Osteoblast (primary cell): ENCODE measurements at places on chromosomes 12 and 14.

DNA sequence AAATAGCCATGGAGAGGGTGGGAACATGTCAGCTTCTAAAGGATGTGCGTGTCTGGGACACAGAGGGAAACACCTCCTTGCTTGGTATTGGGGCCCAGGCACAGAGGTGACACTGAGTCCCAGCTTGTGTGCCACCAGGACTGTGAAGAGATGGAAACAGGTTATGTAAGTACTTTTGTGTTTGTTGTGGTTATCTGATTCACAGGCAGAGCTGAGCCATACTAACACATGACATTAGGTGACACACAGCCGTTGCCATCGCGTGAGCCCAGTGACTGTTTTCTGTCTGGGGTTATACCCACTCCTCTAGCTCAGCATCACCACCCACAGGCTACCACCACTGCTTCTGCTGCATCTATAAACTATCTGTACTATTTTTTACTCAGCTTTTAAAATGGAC, 12.1 kb upstream of the FLVCR2 start:
- DNase-seq = no peak

DNA sequence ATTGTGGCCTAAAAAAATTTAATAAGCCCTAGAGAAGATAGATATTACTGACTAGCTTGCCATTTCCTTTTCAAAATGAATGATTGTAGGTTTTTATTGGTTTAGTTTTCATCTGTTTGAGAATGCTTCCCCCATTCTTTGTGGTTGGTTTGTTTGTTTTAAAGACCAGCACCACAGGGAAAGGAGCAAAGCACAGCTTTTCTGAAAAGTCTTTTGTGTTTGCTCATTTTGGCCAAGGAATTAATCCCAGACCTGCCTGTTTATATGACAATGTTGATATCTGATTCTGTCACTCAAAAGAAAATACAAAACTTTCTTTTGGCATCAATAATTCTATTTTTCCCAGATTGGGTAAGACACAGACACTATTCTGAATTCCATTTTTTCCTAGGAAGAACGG, 312.5 kb upstream of the FLRT2 start:
- DNase-seq = no peak

GRCh38 chr12:50275556-50275955, 7.8 kb downstream of the LIMA1 start:
- no peak for DNase-seq

GRCh38 chr12:58301038-58301729, 359.8 kb downstream of the ATP23 start:
- DNase-seq = no peak

GRCh38 chr14:77271113-77271710, at the start of gene NGB:
NGB (minus strand) TSS chr14:77271206; CDS start chr14:77270937, 269 bp downstream.
- peak; percentile 47 for DNase-seq

GRCh38 chr14:22797017-22797917, 18.0 kb downstream of the SLC7A7 start:
- no peak for DNase-seq

DNA sequence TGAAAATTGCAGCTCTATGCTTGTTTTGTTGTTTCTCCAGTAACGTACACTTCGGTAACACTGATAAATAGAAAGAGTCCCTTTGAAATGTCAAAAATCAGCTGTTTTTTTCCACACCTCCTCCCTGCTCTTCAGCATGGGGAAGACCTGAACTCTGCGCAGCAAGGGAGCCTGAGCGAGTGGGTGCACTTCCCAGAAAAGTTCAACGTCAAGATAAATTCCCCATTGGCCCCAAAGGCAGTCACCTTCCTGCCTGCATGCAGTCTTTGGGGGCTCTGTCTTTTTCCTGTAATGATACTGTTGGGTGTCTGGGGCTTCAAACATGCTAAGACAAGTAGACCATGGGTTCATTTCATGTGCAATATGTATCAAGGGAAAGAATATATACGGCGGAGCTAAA, 8.8 kb upstream of the FOXG1 start:
- DNase-seq = no peak

DNA sequence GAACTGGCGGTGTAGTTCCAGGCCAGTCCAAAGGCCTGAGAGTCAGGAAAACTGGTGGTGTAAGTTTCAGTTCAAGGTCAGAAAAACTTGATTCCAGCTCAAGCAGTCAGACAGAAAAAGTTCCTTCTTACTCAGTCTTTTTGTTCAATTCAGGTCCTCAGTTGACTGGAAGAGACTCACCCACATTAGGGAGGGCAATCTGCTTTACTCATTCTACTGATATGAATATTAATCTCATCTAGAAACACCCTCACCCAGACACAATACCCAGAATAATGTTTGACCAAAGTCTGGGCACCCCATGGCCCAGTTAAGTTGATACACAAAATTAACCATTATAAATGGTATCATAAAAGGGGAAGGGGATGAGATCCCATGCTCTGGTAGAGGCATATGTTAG, 50.1 kb upstream of the LTA4H start:
- peak; percentile 3 for DNase-seq

GRCh38 chr12:6533923-6534694, at the start of gene GAPDH:
GAPDH (plus strand) TSS chr12:6534517; CDS start chr12:6534833, 316 bp downstream.
- DNase-seq = peak; percentile 97

- DNase-seq = no peak
These were observed 23.2 kb downstream of the HAL start for GRCh38 chr12:95972832-95973456.

GRCh38 chr14:57346741-57347140, 43.6 kb upstream of the NAA30 start:
- DNase-seq = no peak

DNA sequence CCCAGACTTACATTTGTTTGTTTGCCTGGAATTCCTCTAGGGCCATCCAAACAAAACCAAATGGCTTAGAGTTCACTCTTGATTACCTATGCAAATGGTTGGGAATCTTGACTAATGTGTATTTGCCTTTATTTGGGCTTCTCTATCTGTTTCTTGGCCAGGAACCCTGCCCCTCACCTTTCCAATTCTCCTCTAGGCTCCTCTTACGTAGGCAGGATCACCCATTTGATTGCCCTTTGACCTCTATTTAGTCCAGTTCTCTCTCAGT, 123.0 kb upstream of the DYRK2 start:
- DNase-seq = no peak

GRCh38 chr12:46524778-46525177, 152.2 kb upstream of the SLC38A2 start:
- DNase-seq = peak; percentile 80

- no peak for DNase-seq
These were observed 442.6 kb downstream of the DPF3 start for GRCh38 chr14:72451054-72451972.

DNA sequence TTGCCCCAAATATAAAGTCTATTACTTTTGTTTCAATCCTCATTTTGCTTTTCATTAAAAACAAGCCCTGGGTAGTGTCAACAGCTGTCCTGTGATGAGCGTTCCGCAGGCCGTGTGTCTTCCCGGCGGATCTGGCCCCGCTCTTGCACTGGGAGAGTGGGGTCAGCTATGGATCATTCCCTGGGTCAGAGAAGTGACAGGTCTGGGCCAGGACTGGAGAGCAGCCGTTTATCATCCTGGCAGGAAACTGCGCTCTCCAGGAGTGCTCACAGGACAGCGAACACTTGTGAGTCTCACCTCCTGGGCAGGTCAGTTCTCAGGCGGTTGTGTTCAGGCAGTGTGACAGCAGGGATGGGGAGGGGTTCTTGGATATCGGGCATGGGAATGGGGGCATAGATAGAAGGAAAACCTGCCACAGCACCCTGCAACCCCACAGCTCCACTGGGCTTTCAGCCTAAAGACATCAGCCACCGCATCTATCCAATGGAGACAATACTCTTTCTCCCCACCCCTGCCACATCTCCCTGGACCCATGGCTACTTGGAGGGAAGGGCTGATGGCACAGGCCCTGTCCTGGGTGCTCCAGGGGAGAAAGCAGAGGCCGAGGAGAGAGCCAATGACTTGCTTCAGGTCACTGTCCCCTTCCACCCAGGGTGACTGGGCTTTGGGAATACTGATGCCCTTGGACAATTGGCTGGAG, 47.8 kb upstream of the CHGA start:
- DNase-seq = no peak

GRCh38 chr14:65476273-65476941, 63.9 kb downstream of the FUT8 start:
- DNase-seq = no peak

DNA sequence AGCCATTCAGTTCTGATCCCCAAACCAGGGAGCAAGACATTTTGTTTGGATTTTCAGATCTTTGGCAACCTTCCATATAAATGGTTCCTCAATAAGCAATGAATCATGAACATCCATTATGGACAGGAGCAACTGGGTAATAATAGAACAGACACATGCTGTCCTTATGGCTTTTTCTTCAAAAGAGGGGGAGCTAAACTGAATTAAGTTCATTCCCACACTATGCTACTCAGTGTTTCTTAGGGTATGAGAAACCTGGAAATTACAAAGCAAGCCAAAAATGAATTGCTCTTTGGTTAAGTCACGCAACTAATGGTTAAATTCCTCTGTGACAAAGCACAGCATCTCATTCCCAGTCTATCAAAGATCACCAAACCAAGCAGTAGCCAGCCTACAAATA, 51.0 kb downstream of the PTGER2 start:
- peak; percentile 8 for DNase-seq
